Stimulated activated CD8-positive, alpha-beta memory T cell treated with anti-CD3 and anti-CD28 coated beads, Interleukin-15, amount 100 ng/mL, for 4 hours (primary cell): ENCODE measurements at places on chromosomes 3 and 15.

GRCh38 chr3:101950510-101950909 lies 101.2 kb downstream of the NFKBIZ start:
- DNase-seq: no peak

DNA sequence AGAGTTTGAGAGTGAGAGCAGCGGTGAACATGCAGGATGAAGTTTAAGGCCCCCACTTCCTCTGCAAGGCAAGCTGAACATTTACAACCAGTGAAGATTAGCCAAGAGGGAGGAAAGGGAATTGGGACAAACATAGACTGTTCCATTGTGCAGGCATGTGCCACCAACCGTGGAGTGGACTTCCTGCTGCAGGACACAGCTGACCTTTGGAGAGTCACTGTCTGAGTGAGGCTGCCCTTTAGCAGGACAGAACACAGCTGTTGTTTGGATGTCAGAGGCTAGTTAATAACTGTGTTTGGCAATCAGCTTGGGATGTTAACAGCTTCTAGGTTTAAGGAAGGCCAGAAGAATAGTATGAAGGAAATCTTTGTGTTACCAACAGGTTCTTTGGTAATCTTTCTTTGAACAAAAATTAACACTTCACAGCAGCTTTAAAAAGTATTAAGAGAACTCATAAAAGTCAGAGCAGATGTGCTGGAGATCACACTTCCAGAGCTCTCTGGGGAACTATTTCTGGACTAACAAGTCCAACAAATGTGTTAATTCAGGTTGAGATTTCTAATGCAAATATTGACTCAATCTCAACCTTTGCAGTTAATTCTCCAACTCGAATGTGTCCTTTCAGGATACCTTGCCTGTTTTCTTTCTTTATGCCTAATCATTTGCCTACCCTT lies 31.4 kb downstream of the CTDSPL start:
- no peak for DNase-seq

- DNase-seq: no peak
Measured at GRCh38 chr15:31360843-31361763, 34.5 kb downstream of the KLF13 start.

DNA sequence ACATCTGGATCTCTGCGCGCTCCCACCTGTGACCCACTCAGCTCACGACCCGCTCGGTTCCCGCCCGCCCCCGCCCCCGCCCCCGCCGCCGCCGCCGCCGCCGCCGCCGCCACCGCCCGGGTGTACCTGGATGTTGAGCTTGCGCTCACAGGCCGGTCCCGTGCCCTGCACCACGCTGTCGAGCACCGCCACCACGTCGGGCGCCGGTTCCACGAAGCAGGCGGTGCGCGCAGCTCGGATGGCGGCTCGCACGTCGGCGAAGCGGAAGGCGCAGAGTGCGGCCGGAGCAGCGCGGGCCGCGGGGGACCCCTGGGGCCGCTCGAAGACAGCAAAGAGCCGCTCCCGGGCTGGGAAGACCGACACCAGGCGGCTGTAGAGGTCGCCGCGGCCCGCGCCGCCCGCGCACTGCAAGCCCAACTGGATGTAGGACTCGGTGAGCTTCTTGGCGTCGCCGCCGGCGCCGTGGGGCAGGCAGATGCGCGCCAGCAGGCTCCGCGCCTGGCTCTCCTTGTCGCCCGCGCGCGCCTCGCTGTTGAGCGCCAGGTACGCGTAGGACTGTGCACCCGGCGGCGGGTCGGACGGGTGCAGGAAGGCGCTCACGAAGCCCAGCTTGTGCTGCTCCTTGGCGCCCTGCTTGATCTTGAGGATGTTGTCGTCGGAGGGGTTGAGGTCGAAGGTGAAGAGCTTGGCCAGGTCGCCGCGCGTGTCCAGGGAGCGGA lies 1.1 kb downstream of the PLXND1 start:
- peak; percentile 16 for DNase-seq

GRCh38 chr15:95290176-95290974 lies 1040.1 kb upstream of the NR2F2 start:
- no peak for DNase-seq

GRCh38 chr3:142065932-142066331 lies 83.4 kb downstream of the TFDP2 start:
- DNase-seq: no peak

DNA sequence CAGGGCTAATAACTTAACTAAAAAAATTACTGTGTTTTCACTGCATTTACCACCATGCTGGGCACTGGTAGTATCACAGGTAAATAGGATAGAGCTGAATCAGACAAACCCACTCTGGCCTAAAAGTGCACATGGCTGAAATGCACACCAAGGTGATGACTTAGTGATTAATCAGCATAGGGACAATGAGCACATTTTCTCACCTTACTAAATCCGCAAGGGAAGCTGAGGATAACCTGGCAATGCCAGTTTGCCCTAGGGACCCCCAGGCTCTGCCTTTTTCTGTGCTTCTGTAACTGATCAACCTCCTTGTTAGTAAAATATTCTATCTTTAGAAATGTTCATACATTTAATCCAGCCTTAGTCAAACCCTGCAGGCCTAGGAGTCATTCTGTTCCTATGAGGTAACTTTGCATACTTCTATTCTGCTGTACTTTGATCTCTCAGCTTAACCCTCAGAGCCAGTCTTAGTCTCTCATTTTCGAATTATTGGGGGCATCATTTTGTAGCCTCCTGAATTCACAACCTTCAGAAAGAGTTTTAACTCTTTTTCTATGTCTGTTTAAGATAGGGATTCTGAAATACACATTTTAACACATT lies 562.9 kb upstream of the KCNMB2 start:
- no peak for DNase-seq

DNA sequence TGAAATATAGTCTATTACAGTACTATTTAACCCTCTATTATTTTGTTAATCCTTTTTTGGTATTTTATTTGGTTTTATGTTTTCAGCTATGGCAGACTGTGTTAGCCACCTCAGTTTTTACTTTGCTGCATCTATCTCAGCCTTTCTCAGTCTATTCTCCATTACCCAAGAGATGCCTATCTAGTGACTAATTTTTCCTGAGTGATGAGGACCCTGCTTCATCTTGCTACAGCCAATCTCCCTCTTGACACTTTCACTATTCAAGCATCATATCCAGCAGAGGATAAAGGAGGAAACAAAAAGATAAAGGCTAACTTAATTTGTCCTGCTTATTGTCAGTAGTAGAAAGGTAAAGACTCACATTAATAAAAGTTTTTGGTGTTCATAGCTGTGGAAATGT lies 141.8 kb upstream of the NECTIN3 start:
- no peak for DNase-seq

DNA sequence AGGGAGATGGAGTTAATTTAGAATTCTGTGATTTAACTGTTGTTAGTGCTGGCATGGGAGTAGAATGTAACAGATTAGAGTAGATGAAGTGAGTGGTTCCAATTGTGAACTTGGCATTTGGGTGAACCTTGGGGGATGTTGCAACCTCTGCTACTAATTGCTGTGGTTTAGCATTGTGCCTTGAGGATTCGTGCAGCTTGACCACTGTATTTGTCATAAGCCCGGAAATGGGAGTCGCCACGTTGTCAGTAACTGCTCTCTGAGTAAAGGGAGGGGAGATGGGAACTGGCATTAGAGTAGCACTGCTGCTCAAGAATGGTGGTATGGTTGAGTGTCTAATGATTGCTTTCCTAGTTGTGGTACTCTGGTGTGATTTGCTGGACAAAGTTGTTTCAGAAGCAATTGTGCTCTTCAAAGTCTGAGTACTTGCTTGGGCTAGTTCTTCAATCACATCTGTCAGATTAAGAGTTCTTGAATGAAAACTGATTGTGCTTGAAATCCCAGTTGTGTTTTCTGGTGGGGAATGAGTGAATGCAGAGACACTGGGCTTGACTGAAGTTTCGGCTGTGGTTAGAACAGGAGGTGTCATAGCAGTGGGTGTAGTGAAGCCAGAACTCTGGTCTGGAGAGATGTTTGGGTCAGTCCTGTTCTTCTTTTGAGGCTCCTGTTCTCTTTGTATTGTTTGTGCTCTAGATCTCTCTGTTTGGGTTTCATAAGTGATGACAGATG lies 15.4 kb downstream of the IGSF10 start:
- no peak for DNase-seq

GRCh38 chr3:9480265-9480664 lies 73.4 kb downstream of the LHFPL4 start:
- no peak for DNase-seq

DNA sequence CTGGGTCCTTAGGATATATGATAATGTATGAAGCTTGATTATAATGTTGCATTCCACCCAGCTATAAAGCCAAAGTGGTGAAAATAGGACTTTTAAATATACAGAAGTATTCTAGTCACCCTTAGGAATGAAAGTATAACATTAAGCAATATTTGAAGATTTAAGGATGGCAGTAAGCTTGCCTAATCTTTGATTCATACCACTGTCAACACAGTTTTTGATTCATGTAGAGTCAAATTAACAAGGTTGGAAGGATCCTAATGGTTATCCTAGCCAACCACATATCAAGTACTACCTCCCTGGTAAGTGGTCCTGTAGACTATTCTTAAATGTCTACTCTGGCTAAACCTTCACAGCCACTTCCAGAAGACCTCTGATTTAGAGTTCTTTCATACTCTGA lies 18.6 kb downstream of the ARIH1 start:
- no peak for DNase-seq

GRCh38 chr3:137008976-137009375 lies 51.2 kb downstream of the IL20RB start:
- no peak for DNase-seq

DNA sequence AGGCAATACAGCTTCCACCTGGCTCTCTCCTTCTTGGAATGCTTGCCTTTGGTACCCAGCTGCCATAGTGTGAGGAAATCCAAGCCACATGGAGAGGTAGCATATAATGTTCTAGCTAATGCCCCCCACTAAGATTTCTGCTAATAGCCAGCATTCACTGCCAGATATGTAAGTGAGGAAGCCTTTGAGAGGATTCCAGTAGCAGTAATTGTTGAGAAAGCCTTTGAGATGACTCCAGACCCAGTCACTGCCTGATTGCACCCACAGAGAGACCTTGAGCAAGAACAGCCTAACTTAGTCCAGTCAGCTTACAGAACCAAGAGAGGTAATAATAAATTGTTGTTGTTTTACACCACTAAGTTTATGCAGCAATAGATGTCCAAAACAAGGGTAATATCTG lies 63.1 kb downstream of the STRIT1 start:
- no peak for DNase-seq

DNA sequence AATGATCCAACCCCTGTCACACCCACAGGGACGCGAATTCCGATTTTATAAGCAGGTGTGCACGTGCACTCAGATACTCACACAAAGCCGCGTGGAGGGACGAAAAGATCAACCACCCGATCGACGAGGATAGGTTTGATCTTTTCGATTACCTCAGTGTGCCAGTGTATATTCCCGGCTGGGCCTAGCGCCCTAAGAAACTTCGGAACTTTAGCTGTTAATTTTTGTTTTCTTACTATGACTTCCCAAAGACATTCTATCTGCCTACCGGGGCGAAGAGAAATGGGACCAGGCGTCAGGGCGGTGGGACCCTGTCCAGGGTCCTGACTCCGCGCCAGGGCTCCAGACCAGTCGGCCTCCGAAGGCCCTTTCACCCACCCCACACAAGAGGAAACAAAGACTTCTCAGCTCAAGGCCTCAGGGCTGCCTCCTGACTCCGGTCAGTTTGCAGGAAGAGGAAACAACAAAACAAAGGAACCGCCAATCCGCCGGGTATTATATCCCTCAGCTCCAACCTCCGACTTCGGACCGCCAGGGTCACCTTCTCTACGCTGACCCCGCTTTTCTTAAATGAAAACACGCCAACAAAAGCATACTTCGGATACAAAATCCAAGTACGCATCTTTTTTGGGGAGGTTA lies 6.8 kb downstream of the ONECUT1 start:
- DNase-seq: no peak

GRCh38 chr3:142281474-142281873 lies 56.1 kb upstream of the GK5 start:
- DNase-seq: no peak

- DNase-seq: no peak
Measured at GRCh38 chr15:87038404-87038803, 958.7 kb downstream of the AGBL1 start.
